ENCODE measurements at places on chromosomes 2 and 18. TPM values are rescaled to one million over a fixed set of nuclear protein-coding genes. Genes with fewer than 3 reads are reported as not detected.

Gene ANKRD23
- 6.4 TPM for total RNA-seq

Gene FAM110C
- total RNA-seq: 3.0 TPM

Gene TGOLN2
- total RNA-seq: 81.7 TPM

Gene PER2
- 27.1 TPM for total RNA-seq

Gene SERPINB11
- total RNA-seq: not detected

Gene ALPP
- total RNA-seq: 7.0 TPM

Gene HOXD13
- total RNA-seq: not detected

Gene PROM2
- 11.5 TPM for total RNA-seq

Gene COL4A3
- 21.1 TPM for total RNA-seq

Gene NMUR1
- total RNA-seq: 0.65 TPM

Gene ANKRD62
- total RNA-seq: 0.09 TPM

Gene TRIP12
- total RNA-seq: 358 TPM

- DNase-seq: no peak
These were observed 52.2 kb upstream of the GALNT13 start for GRCh38 chr2:153819501-153819900.

DNA sequence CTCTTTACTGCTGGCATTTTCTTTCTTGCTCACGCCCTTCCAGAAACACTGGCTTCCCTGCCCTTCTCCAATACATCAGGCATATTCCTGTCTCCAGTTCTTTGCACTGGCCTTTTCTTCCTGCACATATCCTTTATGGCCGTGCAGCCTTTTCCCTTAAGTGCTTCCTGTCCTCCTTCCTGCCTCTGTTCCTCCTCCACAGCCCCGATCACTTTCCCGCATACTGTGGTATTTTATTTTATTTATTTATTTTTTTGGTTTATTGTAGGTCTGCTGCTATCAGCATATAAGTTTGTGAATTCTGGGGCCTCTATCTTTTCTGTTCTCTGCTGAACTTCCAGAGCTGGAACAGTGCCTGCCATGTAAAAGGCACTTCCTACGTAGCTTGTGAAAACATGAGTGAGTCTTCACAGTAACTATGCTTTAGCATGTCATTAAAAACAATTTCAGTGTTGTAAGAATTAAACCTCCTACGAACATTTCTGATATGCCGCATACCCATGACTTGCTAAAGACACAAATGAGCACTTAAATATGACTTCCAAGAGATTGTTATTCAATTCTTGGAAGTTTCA is 289.1 kb downstream of the TRIB2 start:
- DNase-seq: no peak

DNA sequence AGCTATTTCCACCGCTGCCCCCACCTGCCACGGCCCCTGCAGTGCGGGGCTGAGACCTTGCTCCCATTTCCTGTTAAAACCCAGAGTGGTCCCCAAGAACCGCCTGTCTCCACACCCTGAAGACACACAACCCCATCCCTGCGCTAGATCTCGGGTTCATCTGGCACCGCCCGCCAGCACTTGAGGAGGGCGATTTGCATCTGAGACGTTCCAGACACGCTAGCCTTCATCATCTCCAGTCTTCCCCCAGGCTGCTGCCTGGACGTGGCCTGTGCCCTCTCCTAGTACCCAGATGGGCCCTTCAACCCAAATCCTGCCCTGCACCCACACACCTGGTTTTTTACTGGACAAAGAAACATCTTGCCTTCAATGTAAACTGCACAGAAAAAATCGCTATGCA is 49.8 kb downstream of the SLC66A2 start:
- DNase-seq: no peak

DNA sequence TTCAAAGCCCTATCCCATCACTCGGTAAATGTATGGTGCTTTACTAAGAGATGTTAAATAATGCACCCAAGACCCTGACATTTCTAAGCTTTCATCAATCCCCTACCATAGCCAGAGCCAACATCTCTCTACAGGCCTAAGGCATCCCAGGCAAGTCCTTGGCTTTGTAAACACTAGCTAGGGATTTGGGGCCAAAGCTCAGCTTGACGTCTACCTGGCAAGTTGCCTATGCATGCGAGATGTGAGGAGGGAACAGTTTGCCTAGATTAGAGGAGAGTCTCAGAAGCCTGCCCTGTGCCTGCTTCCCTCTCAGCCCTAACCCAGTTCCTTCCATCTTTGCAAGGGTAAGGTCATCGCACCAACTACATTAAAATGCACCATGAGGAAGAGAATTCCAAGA is 221.5 kb upstream of the NCKAP5 start:
- DNase-seq: peak; percentile 46

- no peak for DNase-seq
These were observed 22.8 kb upstream of the PXDN start for GRCh38 chr2:1766851-1767811.

GRCh38 chr18:2847317-2848246 is 776 bp downstream of the EMILIN2 start:
- DNase-seq: peak; percentile 49

DNA sequence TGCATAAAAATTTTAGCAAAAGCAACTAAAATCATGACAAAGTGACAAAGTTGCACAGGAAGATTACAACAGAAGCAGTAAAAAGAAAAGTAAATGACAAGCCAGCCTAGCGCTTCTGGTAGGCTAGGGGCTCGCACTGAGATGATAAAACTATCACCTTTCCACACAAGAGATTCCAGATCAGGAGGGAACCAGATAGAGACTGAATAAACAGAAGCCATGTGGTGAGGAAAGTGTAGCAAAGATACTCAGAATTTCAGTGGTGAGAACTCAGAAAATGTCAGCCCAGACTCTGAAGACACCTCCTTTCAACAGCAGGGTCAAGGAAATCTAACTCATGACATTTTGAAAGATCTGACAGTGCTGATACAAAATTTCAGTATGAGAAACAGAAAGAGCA is 77.4 kb upstream of the DNAJC10 start:
- DNase-seq: no peak

DNA sequence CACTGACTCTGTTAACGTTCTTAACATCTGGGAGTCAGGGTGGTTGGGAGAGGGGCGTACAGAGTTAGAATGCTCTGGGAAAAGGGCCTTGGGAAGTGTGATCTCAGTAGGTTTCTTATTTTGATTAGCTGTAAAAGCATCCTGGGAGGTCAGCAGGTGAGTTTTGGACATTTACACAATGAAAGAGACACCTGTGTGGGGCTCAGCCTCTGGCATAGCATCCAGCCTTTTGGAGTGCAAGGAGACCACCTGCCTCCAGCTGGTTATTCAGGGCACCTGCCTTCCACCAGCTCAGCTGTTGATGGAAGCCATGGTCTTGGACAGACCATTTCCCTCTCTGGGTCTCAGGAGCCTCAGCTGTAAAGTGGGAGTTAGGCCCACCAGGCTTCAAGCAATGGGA is 49.7 kb downstream of the ACAA2 start:
- no peak for DNase-seq

- DNase-seq: no peak
These were observed 205.3 kb downstream of the ANAPC1 start for GRCh38 chr2:111678651-111679050.

- peak; percentile 40 for DNase-seq
These were observed 1.9 kb downstream of the MAP4K3 start for GRCh38 chr2:39435234-39435633.

- DNase-seq: peak; percentile 49
These were observed 28.2 kb upstream of the STAT4 start for GRCh38 chr2:191178806-191179514.

GRCh38 chr2:129330504-129330903 is 649.0 kb upstream of the RAB6C start:
- DNase-seq: no peak

DNA sequence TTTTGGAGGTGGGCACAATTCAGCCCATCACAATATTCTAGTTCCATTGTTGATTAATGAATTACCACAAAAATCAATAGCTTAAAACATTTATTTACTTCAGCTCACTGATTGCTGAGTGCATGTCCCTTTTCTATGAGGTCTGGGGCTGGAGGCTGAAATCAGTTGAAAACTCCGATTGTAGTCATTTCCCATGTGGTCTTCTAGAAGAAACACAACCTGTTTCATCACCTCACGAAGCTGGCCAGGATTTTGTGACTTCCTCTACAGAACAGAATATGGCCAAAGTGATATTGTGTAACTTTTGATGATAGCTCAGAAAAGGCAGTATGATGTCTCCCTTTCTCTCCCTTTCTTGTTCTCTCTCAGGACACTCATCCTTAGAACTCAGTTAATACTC is 44.1 kb upstream of the CYRIA start:
- no peak for DNase-seq

DNA sequence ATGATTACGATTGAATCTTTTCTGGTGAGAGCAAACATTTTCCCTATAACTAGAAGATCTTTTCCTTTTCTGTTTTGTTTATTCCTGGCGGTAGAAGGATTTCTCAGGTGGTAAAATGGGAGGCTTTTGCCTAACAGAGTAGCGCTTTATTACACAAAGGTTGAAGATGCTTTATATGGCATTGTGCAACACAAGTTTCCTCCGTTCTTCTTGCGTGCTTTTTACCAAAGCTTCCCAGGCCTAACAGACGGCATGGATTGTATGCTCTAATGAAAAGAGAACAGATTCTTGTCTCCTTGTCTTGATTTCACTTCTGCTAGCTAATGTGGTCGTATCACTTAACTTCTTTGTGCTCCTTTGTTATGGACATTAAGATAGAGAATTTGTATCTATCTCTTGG is 43.8 kb downstream of the MYO1B start:
- DNase-seq: no peak

DNA sequence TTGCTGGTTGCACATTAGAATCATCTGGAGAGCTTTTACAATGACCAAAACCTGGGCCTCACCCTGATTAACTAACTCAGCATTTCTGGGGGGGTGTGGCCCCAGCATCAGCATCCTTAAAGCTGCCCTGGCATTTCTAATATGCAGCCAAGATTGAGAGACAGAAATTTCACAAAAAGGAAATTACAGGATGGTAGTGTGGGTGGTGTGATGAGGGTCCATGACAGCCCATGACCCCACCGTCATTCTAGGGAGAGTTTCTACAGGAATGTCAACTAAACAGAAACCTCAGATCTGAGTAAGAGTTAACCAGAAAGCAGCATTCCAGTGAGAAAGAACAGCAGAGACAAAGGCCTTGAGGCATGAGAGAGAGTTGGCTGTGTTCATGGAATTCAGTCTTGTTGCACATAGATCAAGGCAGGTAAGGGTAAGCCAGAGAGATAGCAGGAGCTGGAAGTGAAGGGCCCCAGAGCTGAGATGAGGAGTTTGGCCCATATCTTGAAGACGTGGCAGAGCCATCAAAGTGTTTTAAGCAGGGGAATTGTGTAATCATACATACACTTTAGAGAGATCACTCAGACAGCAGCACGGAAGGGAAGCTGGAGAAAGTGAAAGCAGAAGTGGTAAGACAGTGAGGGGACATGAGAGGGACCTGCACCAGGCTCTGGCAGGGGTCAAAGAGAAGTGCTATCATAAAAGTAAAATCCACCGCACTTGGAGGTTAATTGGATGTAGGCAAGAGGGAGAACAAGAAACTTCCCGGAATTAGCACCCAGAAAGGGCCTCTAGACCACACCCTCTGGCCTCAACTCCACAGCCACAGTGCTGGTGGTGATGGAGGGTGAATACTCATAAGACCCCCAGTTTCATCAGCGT is 7.8 kb upstream of the TRABD2A start:
- peak; percentile 87 for DNase-seq

GRCh38 chr2:222859786-222860612 is 837 bp upstream of the ACSL3 start:
- DNase-seq: peak; percentile 57

GRCh38 chr18:10010611-10011015 is 96.8 kb downstream of the VAPA start:
- peak; percentile 94 for DNase-seq

- peak; percentile 1 for DNase-seq
These were observed 50.8 kb downstream of the EMILIN2 start for GRCh38 chr18:2897448-2898185.

DNA sequence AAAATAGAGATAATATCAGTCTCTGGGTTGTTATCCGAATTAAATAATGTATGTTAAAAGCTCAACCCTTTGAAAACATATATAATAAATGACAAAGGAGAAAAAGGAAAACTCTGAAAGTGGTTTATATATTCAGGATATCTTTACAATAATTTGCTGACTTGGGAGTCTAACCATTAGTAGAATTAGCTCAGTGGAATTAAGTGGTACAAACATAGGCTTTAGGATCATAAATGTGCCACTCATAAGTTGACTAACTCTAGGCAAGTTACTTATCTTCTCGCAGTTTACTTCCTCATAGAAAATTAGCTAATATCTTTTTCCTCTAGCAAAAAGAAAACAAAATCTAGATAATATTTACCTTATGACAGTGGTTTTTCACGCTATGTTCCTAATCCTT is 44.6 kb downstream of the HEATR5B start:
- no peak for DNase-seq

- DNase-seq: no peak
These were observed 59.1 kb upstream of the DAPL1 start for GRCh38 chr2:158735822-158736580.

- DNase-seq: no peak
These were observed 927.3 kb upstream of the ACVR2A start for GRCh38 chr2:146917431-146918042.

DNA sequence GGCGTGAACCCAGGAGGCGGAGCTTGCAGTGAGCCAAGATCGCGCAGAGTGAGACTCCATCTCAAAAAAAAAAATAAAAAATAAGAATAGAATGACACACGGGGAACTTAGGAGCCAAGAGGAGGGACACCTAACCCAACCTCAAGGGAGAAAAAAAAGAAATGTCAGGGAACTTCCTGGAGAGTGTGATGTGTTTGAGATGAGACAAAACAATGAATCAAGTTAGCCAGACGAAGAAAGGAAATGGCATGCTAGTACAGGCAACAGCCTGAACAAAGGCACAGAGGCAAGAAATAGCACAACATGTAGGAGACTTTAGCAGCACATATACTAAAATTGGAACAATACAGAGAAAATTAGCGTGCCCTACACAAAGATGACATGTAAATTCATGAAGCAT is 36.7 kb upstream of the PAPOLG start:
- DNase-seq: no peak

DNA sequence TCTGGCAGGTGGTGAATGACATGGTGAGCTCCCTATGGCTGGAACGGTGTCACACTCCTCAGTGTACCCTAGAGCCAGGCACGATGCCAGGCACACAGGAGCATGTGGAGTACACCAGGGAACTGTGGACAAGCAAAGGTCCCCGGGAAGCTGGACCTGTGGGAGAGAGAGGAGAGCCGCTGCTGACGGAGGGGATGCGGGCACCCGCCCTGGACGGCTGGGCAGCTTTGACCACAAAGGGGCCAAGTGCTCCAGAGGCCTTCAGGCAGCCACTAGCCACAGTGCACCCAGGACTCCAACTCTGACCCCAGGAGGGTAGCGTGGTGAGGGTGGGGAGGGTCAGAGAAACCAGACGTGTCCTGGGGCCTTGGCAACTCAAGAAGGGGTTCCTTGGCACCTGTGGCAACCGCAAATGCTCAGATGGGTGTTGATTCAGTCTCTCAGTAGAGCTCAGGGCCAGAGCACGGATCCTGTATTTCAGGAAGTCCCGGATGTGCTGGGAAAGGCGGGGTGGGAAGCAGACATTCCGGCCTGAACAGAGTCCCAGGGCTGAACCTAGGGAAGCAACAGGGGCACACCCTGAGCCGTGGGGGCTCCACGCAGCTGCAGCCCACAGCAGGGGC is 2.3 kb upstream of the MAB21L4 start:
- peak; percentile 72 for DNase-seq

- no peak for DNase-seq
These were observed 137.2 kb downstream of the CDH2 start for GRCh38 chr18:28039691-28040090.

GRCh38 chr2:212863185-212863588 is 288.2 kb downstream of the IKZF2 start:
- DNase-seq: no peak

- DNase-seq: peak; percentile 65
These were observed 167.8 kb upstream of the VRK2 start for GRCh38 chr2:57878866-57879210.

- DNase-seq: peak; percentile 49
These were observed 75.8 kb downstream of the ACTR3 start for GRCh38 chr2:113965644-113966043.

Measured in lung (tissue), 17 donors.